ENCODE measurements at places on chromosomes 1 and 21.

GRCh38 chr1:216237927-216238542 lies 185.2 kb downstream of the USH2A start:
- no peak for DNase-seq

- no peak for DNase-seq
Observed at GRCh38 chr21:17858747-17859146, 39.6 kb upstream of the C21orf91 start.

- DNase-seq = no peak
Observed at GRCh38 chr1:116674011-116674531, 6.5 kb upstream of the IGSF3 start.

- DNase-seq = no peak
Observed at GRCh38 chr1:88463401-88463985, 220.6 kb upstream of the PKN2 start.

- no peak for DNase-seq
Observed at GRCh38 chr1:246790833-246791232, 66.6 kb downstream of the SCCPDH start.

DNA sequence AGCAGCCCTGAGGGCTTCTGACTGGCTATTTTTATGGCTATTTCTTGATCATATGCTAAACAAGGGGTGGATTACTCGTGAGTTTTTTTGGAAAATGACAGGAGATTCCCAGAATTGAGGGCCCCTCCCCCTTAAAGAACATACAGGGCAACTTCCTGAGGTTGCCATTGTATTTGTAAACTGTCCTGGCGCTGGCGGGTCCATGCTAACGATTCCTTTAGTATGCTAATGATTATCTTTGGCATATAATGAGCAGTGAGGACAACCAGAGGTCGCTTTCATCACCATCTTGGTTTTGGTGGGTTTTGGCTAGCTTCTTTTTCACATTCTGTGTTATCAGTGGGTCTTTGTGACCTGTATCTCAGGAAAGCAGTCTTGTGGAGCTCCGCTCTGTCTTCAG lies 24.1 kb downstream of the FMN2 start:
- no peak for DNase-seq

DNA sequence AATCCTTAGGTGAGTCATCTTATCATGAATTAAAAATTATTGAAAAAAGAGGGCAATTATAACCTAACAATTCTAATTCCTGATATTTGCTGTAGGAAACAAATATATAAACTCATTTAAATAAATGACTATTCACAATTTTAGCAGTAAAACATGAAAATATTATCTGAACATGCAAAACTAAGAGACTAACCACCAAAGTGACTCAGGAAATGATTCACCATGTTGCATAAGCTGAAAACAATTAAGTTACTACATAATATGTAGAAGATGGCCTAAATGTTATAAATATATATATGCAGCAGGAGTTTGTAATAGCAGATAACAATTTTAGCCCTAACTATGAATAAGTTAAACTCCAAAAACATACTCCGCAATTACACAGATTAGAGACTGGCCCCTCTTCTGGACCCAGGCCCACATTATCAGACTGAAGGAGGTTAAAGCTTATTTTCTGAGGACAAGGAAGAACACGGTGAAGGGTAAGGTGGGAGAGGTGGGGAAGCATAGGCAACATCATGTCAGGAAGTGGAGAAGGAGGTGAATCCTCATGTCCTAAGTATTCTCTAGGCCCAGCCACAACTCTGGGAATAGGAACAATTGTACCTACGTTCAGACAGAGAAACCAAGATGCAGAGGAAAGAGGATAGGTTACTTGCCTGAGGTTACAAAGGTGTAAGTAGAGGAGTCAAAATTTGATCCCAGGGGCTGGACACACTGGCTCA lies 15.6 kb upstream of the AIM2 start:
- no peak for DNase-seq

GRCh38 chr21:45029298-45029947 lies 45.0 kb upstream of the ADARB1 start:
- DNase-seq = no peak

- no peak for DNase-seq
Observed at GRCh38 chr1:102315096-102315495, 318.4 kb upstream of the OLFM3 start.

- no peak for DNase-seq
Observed at GRCh38 chr1:169312084-169312954, 55.3 kb downstream of the NME7 start.

DNA sequence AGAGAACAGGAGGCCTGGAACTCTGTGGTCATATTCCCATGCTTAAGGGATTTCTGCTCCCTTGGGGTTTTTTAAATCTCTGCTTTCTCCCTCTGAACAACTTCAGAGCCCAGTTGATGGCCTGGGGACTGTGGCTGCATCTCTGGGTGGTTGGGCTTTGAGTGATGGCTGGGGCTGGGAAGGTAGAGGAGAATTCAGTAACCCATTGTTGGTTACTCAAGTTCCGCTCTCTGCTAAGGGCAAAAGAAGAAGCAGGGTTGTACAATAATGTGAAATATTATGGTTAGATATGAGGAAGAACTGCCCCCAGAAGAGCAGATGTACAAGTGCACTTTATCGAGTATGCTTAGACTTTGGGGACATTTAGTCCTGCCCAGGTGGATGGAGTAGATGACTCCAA lies 72.1 kb upstream of the CNTN2 start:
- no peak for DNase-seq

GRCh38 chr1:33321178-33321577 lies 280 bp upstream of the A3GALT2 start:
- DNase-seq = no peak

- DNase-seq = no peak
Observed at GRCh38 chr1:220339581-220339980, 67.3 kb upstream of the RAB3GAP2 start.

DNA sequence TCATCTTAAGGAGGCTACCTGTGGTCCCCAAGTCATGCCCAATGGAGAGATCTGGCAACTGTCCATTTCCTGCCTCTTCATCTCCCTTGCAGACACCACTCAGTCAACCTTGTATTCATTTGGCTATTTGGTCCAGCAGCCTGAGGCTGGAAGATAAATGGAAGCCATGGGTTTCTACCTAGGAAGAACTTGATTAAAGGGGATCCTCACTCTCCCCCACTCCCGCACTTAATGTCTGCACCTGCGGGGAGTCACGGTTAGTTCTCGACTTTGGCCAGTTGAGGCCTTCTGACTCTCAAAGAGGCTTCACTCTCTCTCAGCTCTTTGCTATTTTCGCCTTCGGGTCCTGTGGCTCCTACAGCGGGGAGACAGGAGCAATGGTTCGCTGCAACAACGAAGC lies 8.4 kb upstream of the ATXN7L2 start:
- DNase-seq = no peak

DNA sequence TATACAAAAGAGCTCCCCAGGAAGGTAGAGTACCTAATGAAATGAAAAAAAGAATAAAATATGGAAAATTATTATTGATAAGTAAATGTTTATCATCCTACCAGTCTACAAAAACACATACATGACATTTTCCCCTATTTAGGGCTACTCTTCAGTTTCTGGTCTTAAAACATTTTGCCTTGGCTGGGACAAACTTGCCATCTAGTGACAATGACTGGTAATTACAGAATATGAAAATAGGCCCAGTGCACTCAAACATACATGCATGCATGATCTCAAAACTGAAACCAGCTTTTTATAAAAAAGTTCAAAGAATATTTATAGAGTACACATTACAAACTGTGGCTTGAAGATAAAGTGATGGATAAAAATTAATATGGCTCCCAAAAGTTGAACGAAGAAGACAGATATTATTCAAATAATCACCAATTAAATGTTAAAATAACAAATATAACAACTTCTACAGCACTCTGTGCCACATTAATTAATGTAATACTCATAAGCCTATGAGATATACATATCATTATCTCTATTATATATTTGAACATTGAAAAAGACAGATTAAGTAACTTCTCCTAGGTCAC lies 10.5 kb upstream of the RNPC3 start:
- DNase-seq = no peak

GRCh38 chr1:232252546-232253118 lies 377.3 kb downstream of the SIPA1L2 start:
- no peak for DNase-seq

- no peak for DNase-seq
Observed at GRCh38 chr1:79711001-79711431, 704.5 kb upstream of the ADGRL4 start.

- no peak for DNase-seq
Observed at GRCh38 chr21:15841856-15842564, 112.2 kb downstream of the USP25 start.

DNA sequence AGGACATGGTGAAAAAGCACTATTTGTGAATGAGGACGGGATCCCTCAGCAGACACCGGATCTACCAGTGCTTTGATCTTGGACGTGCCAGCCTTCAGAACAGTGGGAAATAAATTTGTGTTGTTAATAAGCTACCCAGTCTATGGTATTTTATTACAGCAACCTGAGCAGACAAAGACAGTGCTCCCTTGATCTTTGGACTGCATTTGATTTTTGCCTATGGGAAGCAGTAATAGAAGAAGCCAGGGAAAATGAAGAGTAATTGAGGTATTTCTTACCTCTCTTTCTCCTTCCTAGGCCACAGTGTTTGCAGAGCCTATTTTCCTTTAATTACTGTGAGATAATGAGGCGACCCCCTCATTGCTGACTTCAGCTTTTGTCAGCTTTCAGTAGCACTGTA lies 87.9 kb downstream of the PDE4B start:
- DNase-seq = no peak

- no peak for DNase-seq
Observed at GRCh38 chr1:58704616-58705021, 4.8 kb upstream of the MYSM1 start.
